Testis (tissue), 5 donors: ENCODE measurements at places on chromosomes 1 and 21. TPM values are rescaled to one million over a fixed set of nuclear protein-coding genes. Genes with fewer than 3 reads are reported as not detected.

The FCRL4 gene
- polyA plus RNA-seq, result not detected

The AIRE gene
- polyA plus RNA-seq, result 0.16 TPM

The OR6K3 gene
- polyA plus RNA-seq, result not detected

The NR5A2 gene
- polyA plus RNA-seq, result 1.3 TPM

The ZNF697 gene
- 9.1 TPM for polyA plus RNA-seq

The A3GALT2 gene
- polyA plus RNA-seq, result not detected

The SLC5A3 gene
- 16.3 TPM for polyA plus RNA-seq

The DIPK1A gene
- 14.7 TPM for polyA plus RNA-seq

The ALPL gene
- polyA plus RNA-seq, result 11.8 TPM

The COL8A2 gene
- polyA plus RNA-seq, result 4.2 TPM

The RGL1 gene
- polyA plus RNA-seq, result 34.3 TPM

DNA sequence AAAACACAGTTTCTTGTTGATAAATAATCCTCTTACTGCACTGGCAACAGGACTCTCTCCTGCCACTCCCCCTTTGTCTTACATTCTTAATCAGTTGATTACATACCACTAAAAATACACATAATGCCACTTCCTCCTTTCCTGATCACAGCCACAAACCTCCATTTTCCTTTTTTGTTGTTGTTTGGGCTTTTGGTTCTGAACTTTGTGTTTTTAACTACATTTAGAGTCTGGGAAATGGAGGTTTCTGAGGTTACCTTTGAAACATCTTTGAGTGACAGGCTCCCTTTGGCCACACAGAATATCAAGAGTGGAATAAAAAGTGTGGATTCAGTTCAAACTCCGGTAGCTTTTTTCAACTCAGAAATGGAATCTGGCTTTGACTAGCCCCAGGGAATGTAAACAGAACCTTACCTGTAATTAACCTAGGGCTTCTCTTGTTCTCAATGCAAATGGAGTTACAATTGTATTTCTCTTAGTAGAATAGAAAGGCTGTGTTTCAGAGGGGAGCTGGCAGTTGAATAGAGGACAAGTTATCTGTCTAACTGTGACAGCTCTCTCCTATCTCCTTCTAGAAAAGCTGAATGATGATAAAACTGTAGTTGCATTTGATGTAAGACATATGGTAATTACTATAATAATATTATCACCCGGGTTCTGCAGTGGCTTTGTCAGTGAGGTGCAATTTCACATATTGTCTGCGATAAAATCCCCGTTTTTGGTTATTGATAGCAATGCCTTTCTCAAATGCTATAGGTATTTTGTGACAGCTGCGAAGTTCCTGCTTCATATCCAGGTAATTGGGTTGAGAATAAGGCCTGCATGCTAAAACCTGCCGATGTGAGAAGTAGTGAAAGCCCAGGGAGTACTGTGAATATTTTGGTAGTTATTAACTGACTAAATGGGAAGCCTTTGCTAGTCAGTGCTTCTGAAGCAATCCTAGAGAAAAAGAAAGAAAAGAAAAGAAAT is 66.9 kb downstream of the ST6GALNAC5 start:
- no peak for DNase-seq

DNA sequence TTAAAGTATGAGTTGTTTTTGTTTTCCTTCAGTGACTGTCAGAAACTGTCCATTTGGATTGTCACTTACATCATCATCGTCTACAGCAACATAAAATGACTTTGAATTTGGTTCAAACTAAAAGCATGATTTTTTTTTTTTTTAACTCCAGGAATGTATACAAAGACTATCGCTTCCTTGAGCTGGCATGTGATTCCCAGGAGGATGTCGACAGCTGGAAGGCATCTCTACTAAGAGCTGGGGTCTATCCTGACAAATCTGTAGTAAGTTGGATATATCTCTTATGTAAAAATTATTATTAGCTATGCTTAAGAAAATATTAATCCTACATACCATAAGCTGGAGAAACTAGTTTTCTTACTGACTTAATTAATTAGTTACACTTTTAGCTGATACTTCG is 111.9 kb upstream of the C1orf105 start:
- no peak for DNase-seq

DNA sequence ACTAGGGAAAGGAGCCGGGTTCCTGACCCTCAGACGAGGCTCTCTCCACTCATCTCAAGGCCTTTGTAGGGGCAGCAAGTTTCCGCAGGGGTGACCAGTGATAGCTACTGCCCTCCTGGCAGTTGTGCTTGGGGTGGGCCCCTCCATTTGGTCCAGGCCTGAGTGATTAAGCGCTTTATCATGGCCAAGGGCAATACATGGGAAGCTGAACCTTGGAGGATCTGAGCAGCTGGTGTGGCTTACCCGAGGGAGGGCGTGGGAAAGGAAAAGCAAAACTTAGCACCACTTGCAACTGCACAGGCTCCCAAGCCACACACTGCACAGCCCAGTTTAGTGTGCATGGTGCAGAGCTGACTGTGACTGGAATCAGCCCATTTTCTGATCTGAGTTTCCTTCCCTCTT is 47.8 kb downstream of the GADD45A start:
- no peak for DNase-seq

DNA sequence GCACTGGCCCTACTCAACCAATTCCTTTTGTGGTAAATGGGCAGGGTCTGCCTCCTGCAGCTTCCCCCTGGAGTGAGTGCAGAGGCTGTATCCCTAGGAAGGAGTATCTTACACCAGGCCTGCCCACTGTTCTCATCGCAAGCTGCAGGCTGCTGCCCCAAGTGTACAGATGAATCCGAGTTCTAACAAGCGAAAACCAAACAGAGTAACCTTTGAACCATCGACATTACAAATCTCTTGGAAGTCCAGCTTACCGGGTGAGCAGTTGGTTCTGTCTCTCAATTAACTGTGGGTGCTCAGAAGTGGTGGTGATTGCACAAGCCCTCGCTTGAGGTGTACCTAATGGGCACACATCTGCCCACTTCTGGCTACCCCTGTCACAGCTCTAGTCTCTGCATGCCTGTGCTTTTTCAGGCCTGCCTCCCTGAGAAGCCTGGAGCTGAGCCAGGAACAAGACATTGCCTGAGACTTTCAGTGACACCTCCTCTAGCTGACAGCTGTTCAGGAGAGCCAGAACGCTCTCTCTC is 22.7 kb downstream of the INAVA start:
- DNase-seq, result no peak

GRCh38 chr1:218557731-218558130 is 212.6 kb downstream of the TGFB2 start:
- DNase-seq, result no peak

GRCh38 chr1:224880593-224881307 is 48.7 kb upstream of the DNAH14 start:
- DNase-seq, result no peak

GRCh38 chr21:33168886-33169285 is 60.9 kb upstream of the IFNAR2 start:
- no peak for DNase-seq

DNA sequence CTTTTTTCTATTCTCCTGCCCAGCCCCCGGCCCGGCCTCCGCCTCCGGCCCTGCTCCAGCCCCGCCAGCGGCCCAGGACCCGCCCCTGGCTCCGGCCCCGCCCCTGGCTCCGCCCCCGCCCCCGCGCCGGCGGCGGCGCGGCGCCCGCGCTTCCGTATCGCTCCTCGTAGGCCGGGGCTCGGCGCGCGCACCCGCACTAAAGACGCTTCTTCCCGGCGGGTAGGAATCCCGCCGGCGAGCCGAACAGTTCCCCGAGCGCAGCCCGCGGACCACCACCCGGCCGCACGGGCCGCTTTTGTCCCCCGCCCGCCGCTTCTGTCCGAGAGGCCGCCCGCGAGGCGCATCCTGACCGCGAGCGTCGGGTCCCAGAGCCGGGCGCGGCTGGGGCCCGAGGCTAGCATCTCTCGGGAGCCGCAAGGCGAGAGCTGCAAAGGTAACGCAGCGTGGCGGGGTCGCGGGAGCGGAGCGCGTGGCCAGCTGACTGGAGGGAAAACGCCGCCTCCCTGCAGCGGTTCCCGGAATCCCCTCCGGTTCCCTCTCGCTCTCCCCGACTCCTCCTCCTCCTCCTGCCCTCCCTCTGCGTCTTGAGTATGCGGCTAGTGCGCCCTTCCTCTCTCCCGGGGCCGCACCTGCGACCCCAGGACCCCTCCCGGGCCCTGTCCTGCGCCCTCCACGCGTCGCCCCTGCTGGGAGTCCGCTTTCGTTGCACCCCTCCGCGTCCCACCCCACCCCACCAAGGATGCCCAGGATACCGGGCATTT is at the start of gene IFNAR2:
Gene IFNAR2 (plus strand): TSS at position 155 of the 761 bp plus-strand sequence. CDS start 11,985 bp downstream, outside the sequence.
- DNase-seq, result peak; percentile 80

- DNase-seq, result no peak
Observed at GRCh38 chr21:25960402-25960801, 210.2 kb downstream of the APP start.

GRCh38 chr21:42118901-42119300 is 47.8 kb downstream of the UMODL1 start:
- no peak for DNase-seq

DNA sequence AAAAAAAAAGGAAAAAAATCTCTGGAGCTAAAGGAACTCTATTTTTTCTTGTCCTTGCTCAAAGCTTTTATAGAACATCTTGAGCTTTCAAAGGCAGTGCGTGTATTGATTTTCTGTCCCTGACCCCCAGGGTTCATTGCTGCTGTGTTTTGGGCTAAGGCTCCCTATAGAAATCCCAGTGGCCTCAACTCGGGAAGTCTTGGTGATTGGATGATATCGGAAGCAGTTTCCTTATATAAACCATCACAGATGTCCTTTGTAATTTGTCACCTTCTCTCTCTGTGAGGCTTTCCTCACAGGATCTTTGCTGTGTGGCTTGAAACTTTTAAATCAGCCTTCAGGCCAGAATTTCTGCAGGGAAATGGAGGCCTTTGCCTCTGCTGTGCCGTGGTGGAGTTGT is 397.7 kb downstream of the RPS6KC1 start:
- DNase-seq, result no peak

DNA sequence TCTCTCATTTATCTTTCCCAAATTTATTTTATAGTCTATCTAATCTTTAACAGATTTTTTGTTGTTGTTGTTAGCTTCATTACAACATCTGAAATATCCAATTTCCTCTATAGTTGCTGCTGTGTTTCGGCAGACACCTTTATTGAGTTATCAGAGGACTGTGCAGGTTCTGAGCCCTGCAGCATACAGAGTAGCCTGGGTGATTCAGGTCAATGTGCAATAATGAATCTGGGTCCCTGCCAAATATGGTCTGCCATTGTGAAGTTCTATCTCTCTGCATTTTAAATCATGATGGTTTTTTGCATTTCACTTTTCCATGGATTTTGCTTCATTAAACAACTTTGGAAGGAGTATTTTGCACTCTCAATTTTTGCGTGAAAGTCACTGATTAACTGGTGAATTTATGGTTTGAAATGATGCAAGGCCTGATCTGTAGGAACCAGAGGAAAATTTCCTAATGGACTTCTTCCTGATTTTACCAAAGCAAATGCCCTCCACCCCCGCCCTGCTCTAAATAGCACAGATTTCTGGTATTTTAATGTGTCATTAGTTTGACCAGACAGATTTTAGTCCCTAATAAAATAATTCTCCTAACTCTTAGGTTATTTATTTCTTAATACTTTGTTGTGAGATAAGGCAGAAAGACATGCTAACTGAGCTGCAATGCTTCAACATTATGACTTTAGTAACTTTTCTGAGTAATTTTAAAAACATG is 402.3 kb downstream of the PTBP2 start:
- no peak for DNase-seq

GRCh38 chr1:94044290-94044790 is 76.6 kb downstream of the ABCA4 start:
- no peak for DNase-seq

DNA sequence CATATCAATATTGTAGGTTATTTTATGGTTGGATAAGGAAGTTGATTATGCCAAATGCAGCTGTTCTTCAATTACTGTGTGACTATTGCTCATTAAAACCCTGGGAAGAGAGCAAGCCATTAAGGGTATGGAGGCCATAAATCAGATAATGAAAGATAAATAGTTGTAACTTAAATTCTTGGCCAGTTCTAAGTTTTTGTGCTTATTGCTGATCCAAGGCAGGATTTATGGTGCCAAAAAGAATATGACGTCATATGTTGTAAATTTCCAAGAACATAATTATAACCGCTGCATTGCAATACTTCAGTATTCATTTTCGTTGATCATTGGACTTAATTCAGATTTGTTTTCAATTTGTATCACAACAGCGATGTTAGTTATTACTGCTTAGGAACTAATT is 211.6 kb downstream of the LRRC40 start:
- DNase-seq, result no peak

DNA sequence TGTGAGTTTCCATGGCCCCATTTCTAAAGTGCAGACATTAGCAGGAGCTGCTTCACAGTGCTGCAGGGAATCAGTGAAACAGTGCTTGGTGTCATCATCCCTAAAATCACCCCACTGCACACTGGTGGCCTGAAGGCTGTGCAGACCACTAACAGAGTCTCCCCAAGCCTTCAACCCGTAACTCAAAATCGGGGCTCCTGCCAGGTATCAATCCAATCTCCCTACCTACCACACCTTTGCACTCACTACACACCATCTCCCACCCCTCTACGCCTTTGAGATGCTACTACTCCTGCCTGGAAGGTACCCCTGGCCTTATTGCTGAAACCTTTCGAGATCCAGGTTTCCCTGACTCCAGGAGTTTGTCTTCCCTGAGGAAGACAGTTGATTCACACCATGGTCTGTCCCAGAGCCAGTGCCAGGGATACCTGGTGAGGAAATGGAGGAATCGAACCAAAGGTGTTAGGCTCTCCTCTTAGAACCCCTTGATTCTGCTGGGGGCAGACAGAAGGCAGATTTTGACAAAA is 25.5 kb downstream of the SLC2A1 start:
- no peak for DNase-seq

DNA sequence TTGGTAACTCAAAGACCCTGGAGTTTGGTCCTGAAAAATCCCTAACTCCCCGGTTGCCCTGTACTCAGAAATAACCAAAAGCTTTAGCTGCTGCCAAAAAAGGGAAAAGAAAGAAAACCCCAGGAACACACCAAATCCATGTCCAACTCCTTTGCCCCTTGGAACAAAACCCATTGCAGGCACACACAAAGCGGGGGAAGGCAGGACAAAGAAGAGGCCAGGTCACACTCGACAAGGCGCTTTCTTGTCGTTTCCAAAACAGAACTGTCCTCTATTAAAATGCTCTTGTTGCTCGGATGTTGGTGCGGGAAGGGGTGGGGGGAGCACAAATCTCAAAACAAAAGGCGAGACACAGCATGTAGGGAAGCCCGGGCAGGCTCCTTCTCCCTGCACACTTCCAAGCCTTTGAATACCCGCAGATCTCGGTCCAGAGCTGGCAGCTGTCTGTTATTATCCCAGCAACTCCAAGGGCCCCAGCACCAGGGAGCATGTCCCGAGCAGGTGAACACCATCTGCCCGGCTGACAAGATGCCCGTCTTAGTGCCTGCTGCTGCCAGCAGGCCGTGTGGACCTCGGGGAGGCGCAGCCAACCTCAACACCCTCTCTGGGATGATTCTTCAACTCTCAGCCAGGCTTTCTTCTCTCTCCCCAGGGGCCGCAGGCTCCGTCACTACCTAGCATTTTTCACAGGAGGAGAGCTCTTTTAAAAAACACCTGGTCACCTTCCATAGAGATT is 96.4 kb downstream of the SSBP3 start:
- DNase-seq, result no peak

DNA sequence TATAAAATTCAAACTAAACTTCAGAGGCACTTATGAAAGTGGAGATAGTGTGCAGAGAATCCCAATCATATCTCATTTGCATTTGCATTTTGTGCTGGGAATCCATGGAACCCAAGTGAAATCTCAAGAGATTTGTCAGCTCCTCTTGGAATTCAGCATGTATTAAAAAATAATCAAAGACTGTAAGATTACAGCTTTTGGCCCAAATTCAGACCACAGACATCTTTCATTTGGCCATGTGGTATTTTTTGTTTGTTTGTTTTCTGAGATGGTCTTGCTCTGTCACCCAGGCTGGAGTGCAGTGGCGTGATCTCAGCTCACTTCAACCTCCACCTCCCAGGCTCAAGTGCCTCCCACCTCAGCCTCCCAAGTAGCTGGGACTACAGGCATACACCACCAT is 3.8 kb upstream of the CACYBP start:
- no peak for DNase-seq
